ENCODE measurements at places on chromosomes 3 and 15.

GRCh38 chr3:159439346-159439745, 549.3 kb upstream of the IL12A start:
- no peak for DNase-seq

DNA sequence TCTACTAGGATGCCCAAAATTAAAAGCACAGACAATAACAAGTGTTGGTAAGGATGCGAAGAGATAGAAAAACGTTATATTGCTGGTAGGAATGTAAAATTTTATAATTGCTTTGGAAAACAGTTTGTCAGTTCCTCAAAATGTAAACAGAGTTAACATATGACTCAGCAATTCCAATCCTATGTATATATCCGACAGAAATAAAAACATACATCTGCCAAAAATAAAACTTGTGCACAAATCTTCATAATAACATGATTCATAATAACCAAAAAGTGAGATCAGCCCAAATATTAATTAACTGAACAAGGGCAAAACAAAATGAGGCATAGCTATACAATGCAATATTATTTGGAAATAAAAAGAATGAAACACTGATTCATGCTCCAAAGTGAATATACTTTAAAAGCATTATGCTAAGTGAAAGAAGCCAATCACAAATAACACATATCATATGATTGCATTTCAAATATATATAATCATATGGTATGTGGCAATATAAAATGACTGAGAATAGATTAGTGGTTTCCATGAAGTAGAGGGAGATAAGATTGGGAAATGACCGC, 609.3 kb downstream of the IGSF11 start:
- DNase-seq: no peak

- DNase-seq: no peak
Measured at GRCh38 chr3:18438586-18438985, 13.4 kb upstream of the SATB1 start.

GRCh38 chr15:38702178-38702912, 137.7 kb upstream of the RASGRP1 start:
- no peak for DNase-seq

DNA sequence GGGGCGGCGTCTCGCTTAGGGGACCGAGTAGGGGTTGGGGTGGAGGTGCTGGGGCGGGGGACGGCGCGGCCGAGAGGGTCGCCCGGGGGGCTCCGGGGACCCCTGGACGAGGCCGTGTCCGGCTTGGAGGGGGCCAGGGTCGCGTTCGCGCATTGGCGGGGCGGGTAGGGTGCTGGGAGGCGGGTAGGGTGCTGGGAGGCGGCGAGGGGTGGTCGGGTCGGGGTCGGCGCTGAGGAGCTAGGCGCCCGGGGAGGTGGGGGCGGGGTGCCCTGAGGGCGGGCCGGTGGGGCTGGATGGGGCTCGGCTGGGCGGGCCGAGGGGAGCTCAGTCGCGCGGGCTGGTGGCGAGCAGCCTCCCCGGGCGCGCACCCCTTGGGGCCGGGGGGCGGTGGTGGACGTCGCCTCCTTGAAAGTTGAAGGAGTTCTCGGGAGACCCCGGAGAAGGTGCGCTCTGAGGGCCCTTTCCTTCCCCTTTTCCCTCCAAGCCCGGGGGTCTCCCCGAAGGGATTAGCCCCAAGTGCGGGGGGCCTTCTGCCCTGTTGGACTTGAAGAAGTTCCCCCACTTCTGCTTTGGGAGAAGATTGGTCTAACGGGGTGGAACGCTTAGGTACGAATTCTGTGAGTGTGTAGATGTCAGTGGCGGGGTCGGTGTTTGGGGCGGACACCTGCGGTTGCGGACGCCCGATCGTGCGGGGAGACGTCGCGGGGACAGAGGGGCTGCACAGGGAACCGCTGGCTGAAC, 543 bp downstream of the MEF2A start:
- no peak for DNase-seq

- no peak for DNase-seq
Measured at GRCh38 chr15:58525991-58526421, 94.2 kb downstream of the LIPC start.

GRCh38 chr15:90184786-90185704, 16.1 kb upstream of the SEMA4B start:
- DNase-seq: no peak

- DNase-seq: peak; percentile 59
Measured at GRCh38 chr15:66774001-66774814, 72.2 kb downstream of the SMAD6 start.

GRCh38 chr15:99054025-99054387, 46.4 kb upstream of the PGPEP1L start:
- DNase-seq: no peak

DNA sequence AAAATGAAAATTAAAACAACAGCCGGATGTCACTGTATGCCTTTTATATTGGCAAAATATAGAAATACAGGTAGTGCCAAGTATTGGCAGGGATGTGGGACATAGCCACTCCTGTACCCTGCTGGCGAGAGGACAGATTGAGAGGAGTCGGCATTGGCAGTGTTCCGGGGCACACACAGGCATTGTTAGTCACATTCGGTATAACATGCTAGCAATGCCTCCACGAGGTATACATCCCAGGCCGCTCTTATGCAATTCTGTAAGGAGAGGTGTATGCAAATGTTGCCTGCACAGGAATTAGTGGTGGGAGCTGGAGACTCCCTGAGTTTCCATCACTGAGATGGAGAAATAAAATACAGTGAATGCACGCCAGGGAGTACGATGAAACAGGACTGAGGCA, 99.4 kb upstream of the DLG1 start:
- DNase-seq: no peak

DNA sequence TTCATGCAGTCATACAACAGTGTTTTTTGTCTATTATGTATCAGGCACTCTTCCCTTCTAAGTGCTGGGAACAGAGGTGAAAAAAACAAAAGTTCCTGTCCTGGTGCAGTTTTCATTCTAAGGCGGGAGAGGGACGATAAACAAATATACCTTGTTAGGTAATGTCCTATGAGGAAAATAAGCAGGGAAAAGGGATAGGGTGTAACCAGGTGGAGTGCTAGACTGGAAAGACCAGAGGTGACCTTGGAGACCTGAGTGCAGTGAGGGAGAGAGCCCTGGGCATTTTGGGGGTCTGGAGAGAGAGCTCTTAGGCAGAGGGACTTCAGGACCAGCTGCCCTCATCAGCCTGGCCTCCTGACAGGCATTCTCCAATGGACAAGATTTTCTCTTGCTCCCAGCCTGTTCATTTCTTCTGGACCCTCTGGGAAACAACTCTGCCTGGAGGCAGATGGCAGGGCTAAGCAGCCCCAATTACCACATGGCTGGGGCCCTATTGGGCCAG, 97.2 kb upstream of the TJP1 start:
- no peak for DNase-seq

GRCh38 chr3:5056111-5056391, 66.0 kb upstream of the ARL8B start:
- no peak for DNase-seq

DNA sequence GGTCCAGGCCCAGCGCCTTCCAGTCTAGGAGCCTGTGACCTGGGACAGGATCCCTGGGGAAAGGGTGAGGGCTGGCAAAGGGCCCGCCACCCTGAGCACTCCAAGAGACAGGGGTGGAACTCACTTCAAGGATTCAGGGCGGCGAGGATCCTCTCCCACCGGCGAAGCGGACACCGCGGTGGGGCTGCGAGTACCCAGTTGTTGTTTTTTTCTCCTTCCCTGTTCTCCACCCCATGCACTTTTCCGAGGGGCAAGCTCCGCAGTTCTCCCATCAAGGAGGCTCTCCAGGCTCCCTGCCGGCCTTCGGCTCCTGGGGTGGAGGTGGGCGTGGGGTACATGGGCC, 387 bp upstream of the PAQR5 start:
- no peak for DNase-seq

DNA sequence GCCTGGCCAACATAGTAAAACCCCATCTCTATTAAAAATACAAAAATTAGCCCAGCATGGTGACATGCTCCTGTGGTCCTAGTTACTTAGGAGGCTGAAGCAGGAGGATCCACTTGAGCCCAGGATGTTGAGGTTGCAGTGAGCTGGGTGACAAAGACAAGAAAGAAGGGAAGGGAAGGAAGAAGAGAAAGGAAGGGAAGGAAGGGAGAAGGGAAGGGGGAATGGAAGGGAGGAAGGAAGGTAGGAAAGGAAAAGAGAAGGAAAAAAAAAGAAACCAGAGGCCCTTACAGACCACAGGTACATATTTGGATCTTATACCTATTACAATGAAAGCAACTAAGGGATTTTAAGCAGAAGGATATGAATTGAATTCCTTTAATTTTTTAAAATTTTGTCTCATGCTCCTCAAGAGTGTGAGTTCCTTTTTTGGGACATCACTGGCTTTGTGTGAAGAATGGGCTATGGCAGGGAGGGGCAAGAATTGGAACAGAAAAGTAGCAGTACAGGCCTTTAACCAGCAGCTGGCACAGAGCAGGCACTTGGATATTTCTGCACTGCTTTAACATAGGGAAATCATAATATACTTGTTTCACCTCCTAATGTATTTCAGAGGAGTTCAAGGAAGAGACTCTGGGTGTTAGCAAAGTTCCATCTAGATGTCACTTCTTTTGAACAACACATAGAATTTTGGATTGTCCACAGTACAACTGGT, 7.9 kb downstream of the RAB27A start:
- no peak for DNase-seq

- DNase-seq: no peak
Measured at GRCh38 chr15:96560246-96560895, 229.9 kb downstream of the NR2F2 start.

GRCh38 chr3:113297287-113297686, 85.9 kb downstream of the BOC start:
- DNase-seq: no peak
